ENCODE measurements at places on chromosomes 12 and 14. TPM values are rescaled to one million over a fixed set of nuclear protein-coding genes. Genes with fewer than 3 reads are reported as not detected.
A peak's percentile ranks its signal among the peaks of the same experiment; 100 is the strongest.

DNA sequence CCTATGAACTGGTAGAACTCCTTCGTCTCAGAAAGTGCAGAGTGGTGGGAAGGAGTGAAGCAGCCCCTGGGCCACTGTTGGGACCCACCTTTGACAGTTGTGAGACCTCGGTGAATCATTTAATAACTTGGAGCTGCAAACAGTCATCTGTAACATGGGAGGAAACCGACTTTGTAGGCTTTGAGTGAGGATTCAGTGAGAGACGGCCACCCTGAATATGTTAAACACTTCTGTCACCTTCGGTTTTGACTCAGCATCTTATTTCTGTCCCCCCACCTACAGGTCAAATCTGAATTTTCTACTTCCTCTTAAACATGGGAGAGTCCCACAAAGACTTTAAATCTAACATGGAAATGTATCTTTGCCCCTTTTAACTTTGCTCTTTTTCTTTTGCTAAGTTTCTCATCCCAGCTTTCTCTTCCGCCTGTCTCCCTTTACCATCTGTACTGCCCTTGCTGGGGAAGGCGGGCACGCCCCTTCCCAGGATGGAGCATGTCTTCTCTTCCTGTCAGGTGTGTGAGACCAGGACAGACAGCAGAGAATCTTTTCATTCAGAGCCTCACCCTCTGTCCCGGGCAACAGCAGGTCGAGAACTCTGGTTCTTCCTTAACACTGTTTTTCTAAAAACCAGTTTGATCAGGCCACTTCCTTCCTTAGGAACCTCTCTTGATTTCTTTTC lies 37.1 kb downstream of the ZC3H14 start:
- DNase-seq: no peak

- no peak for DNase-seq
These were observed 8.7 kb upstream of the OR10G2 start for GRCh38 chr14:21643407-21643806.

DNA sequence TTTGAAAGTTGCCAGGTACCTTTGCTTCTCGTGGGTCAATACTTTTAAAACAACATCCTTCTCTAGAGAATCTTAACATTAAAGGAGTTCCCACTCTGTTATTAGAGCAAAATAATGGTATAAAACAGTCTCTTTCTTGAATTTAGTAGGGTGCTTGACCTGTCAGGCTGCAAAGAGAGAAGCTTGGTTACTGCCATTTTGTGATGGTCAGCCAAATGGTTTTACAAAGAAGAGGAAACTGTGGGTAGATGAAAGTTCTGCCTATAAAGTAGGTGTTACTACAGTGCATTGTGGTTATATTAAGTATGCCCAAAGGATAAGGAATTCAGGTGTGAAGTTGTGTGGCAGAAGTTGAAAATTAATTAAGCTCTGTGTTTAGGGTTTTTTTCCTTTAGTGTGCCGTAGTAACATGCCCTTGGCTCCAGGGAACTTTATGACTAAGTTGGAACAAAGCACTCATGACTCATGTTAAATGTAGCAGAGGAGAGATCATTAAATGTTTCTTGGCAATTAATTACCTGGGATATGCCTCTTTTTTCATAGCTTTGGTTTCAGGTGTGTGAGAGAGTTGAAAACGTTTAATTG lies 354.0 kb upstream of the KITLG start:
- DNase-seq: no peak

DNA sequence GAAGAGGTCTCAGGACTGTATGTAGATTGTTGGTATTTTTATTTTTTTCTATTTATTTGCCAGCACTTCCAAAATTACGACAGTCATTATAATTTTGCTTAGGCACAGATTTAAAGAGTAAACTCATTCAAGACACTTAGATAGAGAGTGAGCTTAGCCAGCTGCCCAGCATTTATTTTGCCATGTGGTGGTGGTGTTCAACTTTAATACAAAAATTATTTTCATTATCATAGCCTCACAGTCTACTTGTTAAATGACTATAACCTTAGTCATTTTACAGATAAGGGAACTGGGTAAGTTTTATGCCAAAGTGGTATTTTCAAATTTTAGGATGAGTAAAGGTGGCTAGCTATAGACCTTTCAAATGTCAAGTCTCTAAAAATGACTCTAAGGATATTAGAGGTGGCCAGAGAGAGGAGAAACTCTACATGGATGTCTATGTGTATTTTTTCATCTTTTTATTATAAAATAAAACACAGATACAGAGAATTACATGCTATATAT lies 66.7 kb downstream of the LRRC9 start:
- DNase-seq: no peak

RFLNA gene
- total RNA-seq: not detected

GZMH gene
- total RNA-seq: not detected

DNA sequence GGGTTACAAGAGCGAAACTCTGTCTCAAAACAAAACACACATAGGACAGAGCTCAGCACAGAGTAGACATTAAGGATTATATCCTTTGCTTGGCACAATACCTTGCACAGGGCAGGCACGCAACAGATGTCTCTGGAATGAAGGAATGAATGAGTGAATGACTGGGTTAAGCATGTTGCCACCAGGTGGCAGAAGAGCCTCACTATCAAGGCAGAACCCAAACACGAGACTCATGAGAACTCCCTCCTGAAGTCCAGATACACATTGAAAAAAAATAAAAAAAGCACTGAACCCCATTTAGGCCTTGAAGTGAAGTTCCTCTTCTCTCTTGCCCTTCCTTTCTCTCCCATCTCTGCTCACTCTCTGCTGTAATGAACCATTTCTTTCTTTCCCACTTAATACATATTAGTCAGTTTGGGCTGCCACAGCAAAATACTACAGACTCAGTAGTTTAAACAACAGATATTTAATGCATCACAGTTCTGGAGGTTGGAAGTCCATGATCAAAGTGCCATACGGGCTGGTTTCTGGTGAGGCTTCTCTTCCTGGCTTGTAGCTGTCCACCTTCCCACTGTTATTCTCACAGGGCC lies 26.6 kb upstream of the LTA4H start:
- no peak for DNase-seq

IFI27 gene
- 20.3 TPM for total RNA-seq

- DNase-seq: peak; percentile 70
These were observed 22.9 kb upstream of the KTN1 start for GRCh38 chr14:55556929-55557623.

CLEC1A gene
- 1.5 TPM for total RNA-seq

- DNase-seq: no peak
These were observed 117.2 kb upstream of the BCL2L14 start for GRCh38 chr12:11953523-11953922.

DNA sequence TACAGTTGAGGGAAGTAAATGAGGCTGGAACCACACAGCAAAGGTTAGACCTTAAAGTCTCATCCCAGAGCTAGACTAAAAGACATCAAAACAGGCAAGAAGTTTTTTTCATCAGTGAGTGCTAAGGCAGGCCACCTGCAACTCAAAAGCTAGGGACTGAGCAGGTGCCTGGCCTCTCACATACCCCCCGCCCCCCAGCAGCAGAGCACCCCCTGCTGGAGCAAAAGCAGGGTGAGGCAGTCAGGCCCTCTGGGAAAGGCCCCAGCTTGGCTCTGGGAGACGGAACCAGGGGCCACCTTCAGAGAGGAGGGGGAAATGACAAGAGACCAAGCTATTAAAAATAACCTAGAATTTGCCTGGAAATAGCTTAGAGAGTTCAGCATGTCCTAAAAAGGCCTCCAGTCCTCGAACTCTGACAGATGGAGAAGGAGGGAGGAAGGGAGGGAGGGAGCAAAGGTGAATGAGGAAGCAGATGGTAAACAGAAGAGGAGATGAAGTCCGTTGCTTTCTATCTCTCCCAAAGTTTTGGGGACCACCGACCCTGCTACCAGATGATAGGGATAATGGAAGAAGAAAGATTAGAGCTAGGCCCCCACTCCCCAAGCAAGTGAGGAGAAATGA lies 1.8 kb downstream of the ITGA7 start:
- DNase-seq: no peak

- no peak for DNase-seq
These were observed 7.0 kb upstream of the CRACR2A start for GRCh38 chr12:3759878-3760277.

- DNase-seq: no peak
These were observed 11.3 kb upstream of the PLBD2 start for GRCh38 chr12:113347107-113347506.

GRCh38 chr12:94941440-94941862 lies 62.0 kb downstream of the NDUFA12 start:
- no peak for DNase-seq

DNA sequence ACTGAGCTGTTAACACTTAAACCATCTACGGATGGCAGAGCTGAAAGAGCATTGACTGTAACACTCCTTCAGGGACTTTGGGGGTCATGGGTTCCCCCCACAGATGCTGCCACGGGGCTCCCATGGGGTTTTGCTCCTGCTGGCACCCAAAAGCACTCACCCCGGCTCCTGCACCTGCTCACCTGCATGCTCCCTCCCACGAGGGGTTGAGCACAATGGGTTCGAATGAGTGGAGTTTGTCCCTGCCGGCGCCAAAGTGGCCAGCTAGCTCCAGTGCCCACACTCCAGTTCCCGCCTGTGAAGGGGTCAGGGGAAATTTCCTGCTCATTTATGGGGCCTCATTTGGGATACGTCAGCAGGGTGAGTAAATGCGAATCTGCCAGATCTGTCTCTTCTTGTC lies 40.7 kb downstream of the TNFAIP2 start:
- no peak for DNase-seq

DNA sequence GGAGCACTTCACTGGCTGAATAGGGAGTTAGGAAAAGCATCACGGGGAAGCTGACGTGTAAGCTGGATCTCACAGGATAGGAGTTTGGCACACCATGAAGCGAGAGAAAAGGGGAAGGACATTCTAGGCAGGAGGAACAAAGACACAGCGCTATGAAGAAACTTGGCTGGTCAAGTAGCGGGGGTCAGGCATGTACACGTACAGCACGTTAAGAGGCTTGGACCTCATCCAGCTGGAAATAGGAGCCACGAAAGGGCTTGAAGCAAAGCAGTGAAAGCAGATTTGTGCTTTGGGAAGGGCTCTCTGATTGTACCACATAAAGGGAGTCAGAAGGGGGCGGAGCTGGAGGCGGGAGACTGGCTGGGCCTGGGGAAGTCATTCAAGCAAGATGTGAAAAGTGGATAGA lies 19.6 kb upstream of the GALNT8 start:
- no peak for DNase-seq

MMP17 gene
- total RNA-seq: 1.2 TPM

SPIC gene
- 0.81 TPM for total RNA-seq

- no peak for DNase-seq
These were observed 5.6 kb downstream of the REM2 start for GRCh38 chr14:22888662-22889061.

KRT77 gene
- total RNA-seq: not detected

DNA sequence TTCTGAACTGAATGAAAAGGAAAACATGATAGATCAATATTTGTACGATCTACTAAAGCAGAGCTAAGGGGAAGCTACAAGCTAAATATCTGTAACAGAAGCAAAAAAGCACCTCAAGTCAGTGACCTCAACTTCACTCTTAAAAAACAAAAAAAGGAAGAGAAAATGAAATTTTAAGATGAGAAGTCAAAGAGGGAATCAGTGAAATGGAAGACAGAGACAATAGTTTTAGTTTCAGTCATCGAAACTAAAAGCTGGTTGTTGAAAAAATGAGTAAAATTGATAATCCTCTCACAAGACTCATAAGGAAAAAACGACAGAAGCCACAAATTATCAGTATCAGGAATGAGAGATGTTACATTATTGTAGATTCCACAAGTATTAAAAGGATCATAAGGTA lies 11.9 kb upstream of the SLC2A13 start:
- no peak for DNase-seq

RASSF8 gene
- 7.5 TPM for total RNA-seq

HAL gene
- total RNA-seq: 168 TPM

REM2 gene
- 0.10 TPM for total RNA-seq

DNA sequence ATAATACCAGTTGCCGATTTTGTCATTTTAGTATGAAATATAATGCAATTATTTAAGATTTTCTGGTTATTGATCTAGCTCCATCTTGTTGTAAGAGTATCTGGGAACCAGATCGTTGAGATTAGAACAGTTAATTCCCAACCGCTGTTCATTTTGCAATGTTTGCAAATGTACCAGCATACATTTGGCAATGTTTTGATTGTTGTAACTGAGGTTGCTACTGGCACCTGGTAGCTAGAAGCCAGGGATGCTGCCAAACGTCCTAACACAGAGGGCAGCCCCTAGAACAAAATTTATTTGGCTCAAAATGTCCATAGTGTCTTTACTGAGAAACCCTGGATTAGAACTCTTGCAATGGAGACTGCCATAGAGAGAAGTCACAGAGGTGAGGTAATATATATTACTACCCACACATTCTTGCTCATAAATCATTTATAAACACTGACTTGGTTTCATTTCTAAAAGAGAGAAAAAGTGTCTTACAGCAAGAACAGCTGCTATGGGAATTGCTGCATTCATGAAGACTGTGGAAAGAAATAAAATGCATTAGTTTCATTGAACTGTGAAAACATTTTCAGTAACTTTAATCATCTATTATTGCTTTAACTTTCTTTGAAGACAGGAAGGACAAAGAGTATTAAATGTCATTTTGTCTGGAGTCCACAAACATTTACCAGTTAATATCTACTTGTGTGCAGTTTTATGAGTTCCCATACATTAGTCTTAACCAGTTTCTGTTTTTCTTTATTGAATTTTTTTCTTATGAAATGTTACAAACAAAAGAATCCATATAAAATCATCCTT lies 46.2 kb downstream of the ABCC9 start:
- DNase-seq: peak; percentile 33

DNA sequence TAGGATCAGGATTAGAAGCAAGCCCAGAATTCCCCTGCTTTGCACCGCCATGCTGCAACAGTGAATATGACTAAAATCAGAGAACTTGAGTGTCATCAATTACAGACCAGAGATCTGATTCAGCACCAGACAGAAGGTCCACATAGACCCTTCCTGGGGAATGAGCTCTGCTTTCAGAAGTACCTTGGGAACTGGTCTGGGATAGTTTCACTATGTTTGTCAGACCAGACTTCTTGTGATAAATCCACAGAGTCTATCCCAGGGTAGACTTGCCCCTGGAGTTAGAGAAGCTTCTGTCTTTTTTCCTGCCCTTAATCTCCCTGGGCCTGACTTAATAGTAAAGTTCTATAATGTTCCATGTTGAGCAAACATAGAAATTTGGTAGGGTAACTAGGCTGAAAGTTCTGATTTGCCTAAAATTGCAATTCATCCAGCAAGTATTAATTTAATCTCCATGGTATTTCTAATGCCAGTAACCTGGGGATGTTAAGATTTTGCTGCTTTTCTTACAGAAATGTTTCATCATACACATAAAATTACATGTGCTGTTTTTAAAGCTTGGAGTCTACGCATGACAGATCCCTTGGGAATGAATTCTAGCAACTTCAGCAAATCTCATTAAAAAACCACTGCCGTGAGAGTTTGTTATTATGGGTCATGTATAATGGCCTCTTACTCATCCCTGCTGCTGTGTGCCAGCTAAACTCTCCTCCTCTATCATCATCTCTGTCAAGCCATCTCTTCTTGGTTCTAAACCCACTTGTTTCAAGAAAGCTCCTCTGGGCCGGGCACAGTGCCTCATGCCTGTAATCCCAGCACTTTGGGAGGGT lies 61.3 kb upstream of the METAP2 start:
- no peak for DNase-seq
